Kidney tubule cell (primary cell): ENCODE measurements at places on chromosomes 11 and 22.

DNA sequence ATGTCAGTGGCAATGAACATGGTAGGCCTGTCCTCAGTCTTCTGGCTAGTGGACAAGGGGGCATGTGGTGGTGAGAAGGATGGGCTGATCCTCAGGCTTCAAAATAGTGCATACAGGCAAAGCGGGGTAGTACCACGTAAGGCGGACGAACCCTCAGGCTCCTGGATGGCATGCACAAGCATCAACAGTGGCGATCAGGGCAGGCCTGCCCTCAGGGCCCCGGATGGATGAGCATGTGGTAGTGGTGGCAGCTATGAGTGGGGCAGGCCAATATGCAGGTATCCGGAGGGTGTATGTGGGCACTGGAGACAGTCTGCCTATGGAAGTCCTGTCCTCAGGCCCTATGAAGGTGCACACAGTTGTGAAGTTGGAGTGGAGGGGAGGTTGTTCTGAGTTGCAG is 163.8 kb downstream of the GUCY1A2 start:
- no peak for DNase-seq

- no peak for DNase-seq
These were observed 37.7 kb downstream of the EFCAB6 start for GRCh38 chr22:43774318-43774915.

DNA sequence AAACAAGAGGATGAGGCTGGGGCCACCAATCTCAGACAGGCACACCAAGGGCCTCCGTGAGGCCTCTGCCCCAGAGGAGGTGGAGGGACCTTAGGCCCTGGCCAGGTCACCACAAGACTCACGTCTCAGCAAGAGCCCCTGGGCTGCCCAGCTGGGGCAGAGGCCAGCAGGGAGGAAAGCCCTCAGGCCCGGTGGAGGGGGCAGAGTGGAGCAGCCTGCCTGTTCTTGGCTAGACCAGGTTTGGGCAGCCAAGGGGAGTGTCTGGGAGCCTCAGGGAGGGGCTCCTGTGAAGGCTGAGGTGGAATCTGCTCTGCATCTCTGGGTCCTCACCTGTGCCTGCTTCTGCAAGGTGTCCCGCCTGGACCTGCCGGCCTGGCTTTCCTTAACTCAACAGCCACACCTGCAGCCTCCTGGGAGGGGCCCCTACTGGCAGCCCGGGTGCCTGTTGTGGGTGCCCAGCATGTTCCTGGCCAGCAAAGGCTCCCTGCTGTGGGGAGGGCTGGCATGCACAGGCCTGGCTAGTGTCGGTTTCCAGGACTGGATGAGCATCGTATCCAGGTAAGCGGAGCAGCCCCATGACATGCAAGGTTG is 11.9 kb downstream of the TTLL12 start:
- DNase-seq = no peak

- DNase-seq = no peak
These were observed at the start of gene CHEK1 for GRCh38 chr11:125624756-125625213. CHEK1 (plus strand) TSS chr11:125625163; CDS start chr11:125626769, 1,606 bp downstream.

DNA sequence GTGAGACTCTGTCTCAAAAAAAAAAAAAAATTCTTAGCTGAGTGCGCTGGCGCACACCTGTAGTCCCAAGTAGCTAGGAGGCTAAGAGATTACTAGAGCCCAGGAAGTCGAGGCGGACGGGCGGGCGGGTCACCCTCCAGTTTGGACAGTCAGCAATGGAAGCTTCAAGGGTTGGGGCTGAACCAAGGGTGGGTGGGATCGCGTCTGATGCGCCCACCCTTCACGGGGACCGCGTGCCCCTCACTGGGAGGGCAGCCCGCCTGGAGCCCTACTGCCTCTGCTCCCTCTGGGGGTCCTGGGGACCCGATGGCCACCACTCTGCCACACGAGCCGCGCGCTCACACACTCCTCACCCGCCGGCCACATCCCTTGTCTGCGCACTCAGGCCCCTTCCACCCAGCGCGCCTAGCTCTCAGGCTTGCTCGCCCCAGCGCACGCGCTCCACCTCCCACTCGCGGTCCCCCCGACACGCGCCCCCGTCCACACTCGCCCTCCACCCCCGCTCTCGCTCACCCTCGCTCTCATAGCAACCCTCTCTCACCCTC is 494 bp downstream of the CHID1 start:
- no peak for DNase-seq

GRCh38 chr11:123547180-123547579 is 107.2 kb downstream of the SCN3B start:
- DNase-seq = no peak

GRCh38 chr11:123314972-123315371 is 115.1 kb upstream of the GRAMD1B start:
- no peak for DNase-seq

GRCh38 chr11:70611821-70612220 is 213.5 kb downstream of the CTTN start:
- DNase-seq = no peak

DNA sequence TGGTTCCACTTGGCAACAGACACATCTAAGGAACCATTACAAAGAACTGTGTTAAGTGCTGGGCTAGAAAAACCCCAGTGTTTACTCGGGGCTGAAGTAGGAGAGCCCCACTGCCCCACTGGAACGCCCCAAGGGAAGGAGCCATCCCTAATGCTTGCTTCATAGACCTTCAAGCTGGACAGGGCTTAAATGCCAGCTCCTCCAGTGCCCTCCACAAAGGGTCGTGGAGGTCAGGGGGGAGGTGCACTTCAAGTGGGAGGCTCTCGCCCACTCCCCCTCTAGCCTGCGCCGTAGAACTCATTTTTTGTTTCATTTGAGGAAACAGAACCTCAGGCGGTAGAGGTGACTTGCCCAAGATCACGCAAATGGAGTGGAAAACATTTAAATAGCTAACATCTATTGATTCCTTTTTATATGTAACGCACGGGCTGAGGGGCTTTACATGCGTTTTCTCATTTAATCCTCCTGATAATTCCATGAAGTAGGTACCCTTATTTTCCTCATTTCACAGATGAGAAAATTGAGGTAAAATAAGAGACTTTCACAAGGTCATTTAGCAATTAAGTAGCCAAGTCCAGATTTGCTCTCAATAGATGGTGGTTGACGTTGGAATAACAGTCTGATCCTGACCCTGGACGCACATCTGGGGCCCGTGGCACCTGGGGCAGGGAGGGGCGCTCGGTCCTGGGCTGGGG is 545 bp upstream of the ZDHHC13 start:
- DNase-seq = no peak
